ENCODE measurements at places on chromosomes 12 and 14.

DNA sequence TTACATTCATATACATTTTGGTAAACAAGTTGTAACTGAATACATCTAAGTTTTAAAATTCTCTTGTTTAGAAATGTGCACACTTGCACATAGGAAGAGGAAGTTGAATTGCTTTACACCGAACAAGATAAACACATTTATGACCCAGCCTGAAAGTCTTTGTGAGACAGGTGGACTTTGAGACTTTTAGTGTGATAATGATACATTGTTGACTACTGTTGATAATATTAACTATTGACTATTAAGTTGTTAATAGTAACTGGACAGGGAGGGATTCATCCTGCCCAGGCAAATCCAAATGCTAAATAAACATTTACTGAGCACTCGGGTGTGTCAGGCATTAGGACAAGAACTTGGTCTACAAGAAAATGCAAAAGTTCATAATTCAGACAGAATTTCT, 68.0 kb downstream of the AVPR1A start:
- DNase-seq = no peak

DNA sequence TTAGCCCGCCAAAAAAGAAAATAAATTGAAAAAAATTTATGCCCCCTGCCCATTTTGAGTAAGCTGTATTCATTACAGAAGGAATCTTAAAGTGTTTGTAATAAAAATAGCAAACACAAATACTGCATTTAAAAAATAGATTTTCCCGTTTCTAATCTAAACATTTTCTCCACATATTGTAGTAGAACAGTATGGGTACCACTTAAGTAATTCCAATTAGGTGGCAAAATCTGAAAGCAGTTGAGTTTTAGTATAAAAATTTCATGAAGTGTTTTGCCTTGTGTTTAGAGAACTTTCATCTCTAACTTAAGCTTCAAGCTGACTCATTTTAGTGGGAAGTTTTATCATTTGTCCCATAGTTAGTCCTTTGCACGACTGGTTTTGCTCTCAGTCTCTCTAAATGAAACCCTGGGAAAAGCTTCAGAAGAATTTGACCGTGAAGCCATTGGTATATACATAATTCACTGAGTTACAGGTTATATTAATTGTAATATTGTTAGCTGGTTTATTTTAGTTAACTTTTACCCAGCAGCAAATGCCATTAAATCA, 214.6 kb downstream of the ERC1 start:
- DNase-seq = no peak

- DNase-seq = no peak
These were observed 41.2 kb downstream of the TDP1 start for GRCh38 chr14:89996963-89997362.

GRCh38 chr14:24100197-24100981, 6.3 kb downstream of the PCK2 start:
- no peak for DNase-seq

DNA sequence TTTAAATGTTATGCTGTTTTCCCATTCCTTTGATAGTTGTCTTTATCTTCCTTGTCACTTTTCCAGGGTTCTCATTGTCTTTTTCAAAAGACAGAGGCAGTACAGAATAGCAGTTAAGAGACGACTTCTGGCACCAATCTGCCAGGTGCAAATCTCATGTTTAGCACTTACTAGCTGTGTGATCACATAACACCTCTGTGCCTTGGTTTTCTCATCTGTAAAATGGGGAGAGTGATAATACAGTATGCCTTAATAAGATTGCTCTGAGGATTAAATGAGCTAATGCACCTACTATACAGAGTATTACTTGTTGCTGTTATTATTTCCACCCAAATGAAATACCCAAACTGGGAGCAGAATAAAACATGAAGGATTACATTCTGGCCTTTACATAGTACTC, 4.8 kb downstream of the GPR135 start:
- no peak for DNase-seq

- DNase-seq = no peak
These were observed 3.3 kb upstream of the RPH3A start for GRCh38 chr12:112788205-112788604.

DNA sequence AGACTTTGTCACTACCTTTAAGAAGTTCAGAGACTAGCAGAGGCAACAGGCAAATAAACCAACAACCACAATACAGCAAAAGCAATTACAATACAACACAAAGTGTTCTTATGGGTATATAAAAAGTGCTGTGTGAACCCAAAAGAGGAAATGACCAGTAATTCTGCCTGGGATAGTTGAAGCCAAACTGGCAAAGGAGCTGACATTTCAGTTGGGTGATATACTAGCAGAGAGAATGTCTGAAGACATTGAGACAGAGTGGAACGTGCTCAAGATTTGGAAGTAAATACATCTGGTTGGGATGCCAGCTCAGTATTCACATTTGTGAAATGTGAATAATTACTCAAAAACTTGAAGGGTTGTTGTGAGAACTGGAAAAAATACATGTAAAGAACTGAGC, 80.6 kb upstream of the GTF2A1 start:
- no peak for DNase-seq

DNA sequence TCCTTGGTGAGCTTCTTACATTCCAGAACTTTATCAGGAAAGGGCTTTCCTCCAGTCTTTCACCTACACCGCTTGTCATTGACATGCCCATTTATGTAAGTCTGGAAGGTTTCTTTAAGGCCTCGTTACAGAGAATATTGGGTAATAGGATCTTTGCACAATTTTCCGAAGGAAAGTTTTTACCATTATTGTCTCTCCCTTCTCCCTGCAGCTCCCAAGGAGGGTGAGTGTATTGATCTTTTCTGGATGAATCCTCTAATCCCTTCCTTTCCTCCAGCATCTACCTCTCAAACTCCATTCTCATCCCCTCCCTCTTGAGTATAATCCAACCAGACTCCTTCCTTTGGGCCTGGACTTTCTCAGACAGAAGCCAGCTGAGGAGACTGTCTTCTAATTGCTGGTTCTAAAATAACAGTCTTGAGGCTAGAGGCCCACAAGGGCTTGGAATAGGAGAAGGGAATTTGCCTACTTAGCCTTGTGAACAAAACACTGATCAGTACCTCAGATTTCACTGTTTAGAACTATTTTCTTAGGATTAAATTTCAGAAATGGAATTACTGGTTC, 21.8 kb downstream of the WNK1 start:
- DNase-seq = no peak

- DNase-seq = peak; percentile 18
These were observed 34.8 kb upstream of the TESC start for GRCh38 chr12:117134059-117134458.

GRCh38 chr12:30450872-30451271, 244.8 kb downstream of the IPO8 start:
- no peak for DNase-seq

- DNase-seq = no peak
These were observed 16.3 kb upstream of the NFYB start for GRCh38 chr12:104154286-104154685.

- no peak for DNase-seq
These were observed 10.2 kb downstream of the BICD1 start for GRCh38 chr12:32116897-32117296.

- DNase-seq = no peak
These were observed 186.9 kb upstream of the FLRT2 start for GRCh38 chr14:85342858-85343607.

GRCh38 chr12:109743076-109743910, 29.7 kb downstream of the FAM222A start:
- no peak for DNase-seq

DNA sequence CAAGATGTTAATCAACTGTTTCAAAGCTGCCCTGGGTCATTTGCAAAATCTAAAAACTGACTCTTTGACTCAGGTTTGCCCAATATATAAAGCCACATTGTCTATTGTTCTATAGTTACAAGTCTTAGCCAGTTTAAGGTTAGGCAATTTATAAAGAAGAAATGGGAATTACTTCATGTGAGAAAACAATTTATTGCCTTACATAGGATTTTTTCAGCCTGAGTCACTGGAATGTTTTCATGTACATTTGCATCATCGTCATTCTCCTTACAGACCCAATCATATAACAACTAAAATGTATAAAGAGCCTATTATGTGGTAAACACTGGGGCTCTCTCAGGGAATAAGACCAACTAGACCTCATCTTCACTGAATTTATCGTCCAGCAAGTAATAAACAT, 100.3 kb upstream of the PLEKHG7 start:
- DNase-seq = no peak

DNA sequence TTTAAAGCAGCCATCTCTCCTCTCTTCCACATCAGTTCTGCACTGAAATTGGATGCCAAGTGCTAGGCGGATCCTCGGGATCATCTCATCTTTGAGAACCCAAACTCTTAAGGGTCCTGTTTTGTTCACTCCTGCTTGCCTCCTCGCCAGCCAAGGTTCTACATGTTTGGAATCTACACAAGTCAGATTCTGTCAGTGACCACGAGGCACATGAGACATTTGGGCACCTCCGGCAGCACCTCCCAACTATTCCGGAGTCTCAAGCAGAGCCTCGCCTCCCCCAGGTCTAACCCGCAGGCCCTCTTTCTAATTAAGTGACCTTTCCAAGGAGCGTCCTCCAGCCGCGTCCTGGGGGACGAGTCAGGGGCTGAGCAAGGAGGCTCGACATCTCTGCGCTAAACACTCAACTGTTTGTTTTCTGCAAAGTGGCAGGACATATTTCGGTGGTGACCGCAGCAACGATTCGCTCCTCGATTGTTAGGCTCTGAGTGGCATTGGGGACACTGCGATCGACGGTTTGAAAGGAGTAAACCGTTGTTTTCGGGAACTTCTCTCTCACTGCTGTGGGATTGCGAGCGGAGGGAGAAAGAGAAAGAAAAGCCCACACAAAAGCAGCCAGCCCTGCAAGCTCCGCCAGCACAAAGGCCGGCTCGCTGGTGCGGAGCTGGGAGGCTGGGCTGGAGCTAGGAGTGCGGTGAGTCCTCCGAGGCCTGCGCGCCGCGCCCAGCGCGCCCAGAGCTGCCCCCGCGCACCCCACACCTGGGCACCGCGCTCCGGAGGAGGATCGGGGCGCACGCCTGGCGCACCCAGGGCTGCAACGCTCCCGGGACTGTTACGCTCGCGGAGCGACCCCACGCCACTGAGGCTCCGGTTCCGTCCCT, 640 bp downstream of the ARMH4 start:
- no peak for DNase-seq

DNA sequence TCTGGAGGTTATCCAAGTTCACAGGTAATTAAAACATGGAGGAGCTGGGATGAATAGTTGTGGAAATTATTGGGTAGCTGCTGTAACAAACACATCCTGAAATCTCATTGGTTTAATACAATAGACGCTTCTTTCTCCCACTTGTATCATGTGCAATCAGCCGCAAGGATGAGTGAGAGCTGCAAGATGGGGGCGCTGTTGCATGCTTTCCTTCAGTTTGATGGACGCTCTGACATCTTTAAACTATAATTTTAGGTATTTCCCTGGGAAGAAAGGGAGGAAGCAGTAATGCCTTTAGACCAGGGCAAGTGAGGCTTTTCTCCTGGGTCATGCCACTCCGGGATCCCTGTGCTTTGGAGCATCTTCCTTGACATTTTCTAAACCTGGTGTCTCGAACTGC, 178.7 kb downstream of the PAWR start:
- DNase-seq = no peak

DNA sequence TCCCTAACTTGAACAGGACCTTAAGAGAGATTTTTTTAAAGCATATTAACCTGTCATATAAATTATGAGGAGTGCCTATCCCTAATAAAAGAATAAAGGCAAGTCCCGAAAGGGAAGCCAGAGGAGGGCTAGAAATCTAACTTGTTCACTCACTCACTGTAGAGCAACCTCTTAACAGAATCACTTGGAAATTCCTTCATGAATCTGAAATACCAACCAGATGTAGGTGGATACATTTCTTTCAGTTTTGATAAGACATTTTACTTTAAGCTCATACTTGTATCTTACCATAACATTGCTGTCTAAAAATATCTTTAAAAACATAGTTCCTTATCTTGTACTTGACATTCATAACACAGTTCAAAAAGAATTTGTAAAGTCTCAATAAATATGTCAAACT, 25.7 kb downstream of the NTN4 start:
- no peak for DNase-seq

DNA sequence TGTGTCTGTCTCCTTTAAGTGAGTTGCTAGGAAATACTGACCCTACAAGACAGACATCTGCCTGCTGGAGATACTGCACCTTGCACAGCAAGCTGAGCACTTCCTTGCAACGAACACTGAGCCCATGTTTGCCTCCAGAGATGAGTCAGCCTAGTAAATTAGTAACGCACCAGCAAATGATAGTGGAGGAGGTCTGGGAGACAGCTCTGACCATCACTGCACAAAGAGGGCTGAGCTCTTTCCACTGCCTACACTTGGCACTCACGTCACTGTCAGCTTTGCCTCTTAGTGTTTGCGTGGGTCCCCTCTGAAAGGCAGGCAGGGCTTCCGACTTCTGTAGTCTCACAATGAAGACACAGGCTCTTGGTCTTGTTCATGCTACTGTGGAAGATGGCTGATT, 109.0 kb downstream of the APAF1 start:
- DNase-seq = no peak

DNA sequence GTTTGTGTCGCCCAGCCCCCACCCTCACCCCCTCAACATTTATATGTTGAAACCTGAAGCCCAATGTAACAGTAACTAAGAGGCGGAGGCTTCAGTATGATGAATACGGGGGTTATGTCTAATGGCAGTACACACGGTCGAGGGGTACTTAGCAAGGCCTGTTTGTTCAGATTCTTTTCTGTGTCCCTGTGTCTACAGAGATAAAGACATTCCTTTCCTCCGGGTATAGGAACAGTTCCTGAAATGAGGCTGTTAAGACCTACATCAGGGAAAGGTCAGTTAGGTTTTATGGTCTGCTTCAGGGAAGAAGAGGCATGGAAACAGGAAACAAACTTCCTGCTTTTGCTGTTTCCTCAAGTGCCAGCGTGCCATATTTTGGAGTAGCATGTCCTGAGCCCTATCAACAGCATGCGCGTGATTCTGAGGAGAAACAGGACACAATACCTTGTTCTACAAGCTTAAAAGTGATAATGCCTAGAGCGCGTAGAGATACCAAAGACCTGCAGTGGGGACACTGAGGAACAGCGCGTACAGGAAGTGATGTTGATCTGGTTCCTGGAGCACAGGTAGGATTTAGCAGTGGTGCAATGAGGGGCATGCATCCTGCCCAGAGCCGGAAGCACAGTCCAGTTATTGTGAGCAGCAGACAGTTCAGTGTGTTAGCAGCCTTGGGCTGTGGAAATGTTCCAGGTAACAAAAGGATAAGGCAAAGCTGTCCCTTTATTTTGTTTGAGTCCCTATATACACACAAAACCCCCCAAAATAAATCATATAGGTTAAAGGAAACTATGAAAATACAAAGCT, 47.2 kb downstream of the FGD4 start:
- DNase-seq = no peak

- no peak for DNase-seq
These were observed 564 bp downstream of the ATXN3 start for GRCh38 chr14:92105893-92106142.
